ENCODE measurements at places on chromosomes 1 and 21.

GRCh38 chr1:9105336-9105867, 23.5 kb downstream of the GPR157 start:
- DNase-seq: no peak

DNA sequence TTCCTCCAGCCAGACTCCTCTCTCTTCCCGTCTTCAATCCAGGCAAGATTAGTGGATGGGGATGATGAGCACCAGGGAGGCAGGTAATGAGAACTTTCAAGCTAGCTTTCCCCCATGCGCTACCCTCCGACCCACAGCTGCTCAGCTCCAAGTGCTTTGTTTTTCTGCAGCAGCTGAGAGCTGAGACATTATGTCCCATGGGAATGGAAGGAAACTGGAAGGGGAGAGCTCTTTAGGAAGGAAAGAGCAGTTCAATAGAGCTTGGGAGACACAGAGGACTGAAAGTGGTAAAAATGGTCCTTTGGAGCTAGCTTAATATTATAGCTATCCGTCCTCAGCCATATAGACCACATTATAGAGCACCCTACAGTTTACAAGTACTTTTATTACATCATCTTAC, 39.8 kb downstream of the RAB3B start:
- DNase-seq: no peak

DNA sequence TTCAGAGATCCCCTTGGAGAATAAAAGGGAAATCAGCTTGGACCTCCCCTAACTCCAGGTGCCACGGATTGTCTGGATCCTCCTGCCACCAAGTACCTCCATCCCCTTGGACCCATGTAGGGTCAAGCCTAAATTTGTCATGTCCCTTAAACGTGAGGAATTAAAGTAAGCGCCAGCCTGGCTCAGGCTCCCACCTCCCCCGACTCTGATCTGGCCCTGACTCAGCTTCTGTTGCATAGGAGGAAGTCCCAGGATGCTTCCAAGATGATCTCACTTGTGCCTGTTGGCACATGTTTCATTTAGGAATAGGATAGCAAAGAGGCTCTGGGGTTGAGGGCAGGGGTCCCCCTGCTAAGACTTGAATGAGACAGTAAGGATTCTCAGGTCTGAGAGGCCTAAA, 231.9 kb upstream of the JUN start:
- no peak for DNase-seq

DNA sequence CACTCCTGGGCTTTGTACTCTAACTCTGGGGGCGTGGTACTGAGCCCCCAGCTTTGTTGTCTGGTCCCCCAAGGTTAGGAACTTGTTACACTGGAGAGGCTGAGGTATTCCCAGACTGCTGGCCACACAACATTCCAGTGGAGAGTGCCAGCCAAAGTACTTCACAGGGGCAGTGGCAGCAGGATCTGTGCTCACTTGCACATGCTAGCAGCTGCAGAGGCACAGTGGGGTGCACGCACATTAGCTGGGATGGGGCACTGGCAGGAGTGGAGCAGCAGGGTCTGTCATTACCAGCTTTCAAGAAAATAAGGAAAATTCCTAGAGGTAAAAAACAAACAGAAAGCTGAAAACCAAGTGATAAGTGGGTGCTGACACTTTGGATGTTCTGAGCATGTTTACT, 31.0 kb downstream of the ZNF691 start:
- DNase-seq: no peak

- no peak for DNase-seq
Measured at GRCh38 chr1:241271427-241271826, 85.6 kb downstream of the RGS7 start.

DNA sequence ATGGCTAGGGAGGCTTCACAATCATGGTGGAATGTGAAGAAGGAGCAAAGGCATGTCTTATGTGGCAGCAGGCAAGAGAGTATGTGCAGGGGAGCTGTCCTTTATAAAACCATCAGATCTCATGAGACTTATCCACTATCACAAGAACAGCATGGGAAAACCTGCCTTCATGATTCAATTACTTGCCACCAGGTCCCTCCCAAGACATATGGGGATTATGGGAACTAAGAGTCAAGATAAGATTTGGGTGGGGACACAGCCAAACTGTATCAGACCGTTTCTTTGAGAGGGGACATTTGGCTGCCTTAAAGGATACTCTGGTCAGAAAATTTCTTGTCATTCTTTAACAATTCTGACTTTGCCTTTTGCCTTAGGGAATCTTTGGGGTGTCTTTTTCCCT, 3.2 kb upstream of the XPR1 start:
- no peak for DNase-seq

DNA sequence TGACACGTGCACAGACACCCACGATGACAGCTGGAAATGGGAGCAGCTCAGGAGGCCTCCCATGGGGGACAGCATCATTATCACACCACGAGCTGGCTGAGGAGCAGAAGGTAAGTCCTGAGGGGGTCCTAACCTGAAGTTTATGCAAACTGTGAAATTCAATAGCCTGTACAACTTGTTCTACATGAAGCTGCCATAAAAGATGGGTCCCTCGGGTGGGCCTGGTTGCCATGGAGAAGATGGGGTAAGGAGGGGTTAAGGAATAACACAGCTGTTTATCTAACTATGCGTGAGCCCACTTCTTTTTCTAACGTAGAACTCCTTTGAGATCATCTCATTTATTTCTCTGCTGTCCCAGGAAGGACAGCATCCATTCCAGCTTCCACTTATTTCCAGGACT, 163.4 kb upstream of the CD34 start:
- DNase-seq: no peak

DNA sequence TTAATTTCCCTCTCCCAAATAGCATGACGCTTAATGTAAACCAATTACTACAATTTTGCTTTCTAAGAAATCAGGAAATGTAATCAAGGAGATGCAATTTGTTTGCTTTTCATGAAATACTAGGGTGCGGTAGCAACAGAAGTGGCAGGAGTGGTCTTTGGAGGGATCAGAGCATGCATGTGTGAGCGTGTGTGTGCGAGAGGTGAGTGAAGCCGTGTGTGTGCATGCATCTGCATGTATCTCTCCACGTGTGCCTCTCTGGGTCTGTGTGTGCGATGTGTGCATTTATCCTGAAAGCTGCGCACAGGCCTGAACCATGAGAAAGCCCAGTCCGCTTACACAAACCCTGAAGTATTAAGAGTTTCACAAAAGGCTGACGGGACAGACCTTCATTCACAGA, 249.8 kb upstream of the C1orf174 start:
- no peak for DNase-seq

DNA sequence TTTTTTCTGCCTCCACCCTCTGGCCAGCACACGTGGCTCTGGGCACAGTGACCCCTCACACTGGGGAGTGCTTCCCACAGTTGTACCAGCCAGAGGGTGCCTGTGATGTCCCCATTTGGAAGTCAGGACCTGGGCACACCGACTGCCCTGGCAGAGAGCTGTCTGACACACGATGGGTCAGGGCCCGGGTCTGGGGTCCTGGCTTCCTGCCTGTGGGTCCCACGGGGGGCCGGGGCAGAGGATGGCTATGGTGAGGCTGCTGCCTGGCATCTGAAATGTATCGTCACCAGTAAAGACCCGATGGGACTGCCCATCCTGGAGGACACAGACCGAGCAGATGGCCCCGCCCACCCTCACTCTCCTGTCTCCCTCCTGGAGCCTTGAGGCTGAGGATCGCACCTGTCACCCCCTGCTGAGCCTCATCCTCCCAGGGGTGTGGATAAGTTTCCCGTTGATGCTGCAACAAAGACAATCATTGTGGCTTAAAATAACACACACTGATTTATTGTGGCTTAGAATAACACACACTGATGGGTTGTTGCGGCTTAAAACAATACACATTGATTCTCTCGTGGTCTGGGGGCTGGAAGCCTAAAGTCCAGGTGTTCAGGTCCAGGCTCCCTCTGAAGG, 88.8 kb upstream of the TTC34 start:
- no peak for DNase-seq

GRCh38 chr1:186819126-186819525, 9.6 kb upstream of the PLA2G4A start:
- no peak for DNase-seq

DNA sequence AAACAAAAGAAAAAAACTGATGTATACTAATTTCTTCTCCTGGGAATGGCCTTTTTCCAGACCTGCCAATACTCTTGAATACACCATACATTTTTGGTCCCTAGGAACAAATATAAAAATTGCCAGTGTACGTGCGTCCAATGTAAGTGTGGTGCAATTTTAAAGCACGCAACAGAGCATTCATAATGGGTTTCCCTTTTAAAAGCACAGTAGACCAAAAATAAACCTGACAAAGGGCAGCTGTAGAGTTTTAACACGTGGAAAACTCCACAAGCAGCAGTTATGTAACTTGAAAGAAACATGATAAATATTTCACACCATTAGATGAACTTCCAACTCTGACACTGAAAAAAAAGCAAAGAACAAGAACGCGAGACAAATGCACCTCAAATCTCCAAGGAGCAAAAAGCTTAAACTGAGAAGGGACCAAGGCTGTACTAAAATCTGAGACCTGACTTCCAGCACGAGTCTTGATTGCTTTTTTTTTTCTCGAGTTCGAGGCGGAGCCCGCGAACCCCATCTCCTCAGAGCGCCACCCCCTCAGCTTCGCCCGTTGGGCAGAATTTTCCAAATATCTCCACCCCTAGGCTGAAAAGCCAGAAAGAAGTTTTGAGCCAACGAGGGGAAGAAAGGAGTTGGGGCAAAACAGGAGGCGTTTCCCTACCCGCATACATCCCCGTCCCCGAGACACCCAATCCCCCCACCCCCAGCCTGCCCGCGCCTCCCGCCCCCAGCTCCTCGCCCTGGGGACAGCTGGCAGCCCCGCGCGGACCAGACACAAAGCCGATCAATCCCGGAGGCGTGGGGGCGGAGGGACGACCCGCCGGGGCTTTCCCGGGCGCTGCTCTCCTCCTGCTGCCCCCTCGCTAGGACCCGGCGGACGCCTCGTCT, at the start of gene JAM2:
TSS of gene JAM2 (plus strand) at position 599 of the 891 bp plus-strand sequence. CDS start 564 bp downstream, outside the sequence.
- DNase-seq: peak; percentile 76

GRCh38 chr1:15323351-15323988, 76.4 kb downstream of the FHAD1 start:
- DNase-seq: peak; percentile 87

- DNase-seq: no peak
Measured at GRCh38 chr1:39034114-39034654, 8.0 kb downstream of the NDUFS5 start.

DNA sequence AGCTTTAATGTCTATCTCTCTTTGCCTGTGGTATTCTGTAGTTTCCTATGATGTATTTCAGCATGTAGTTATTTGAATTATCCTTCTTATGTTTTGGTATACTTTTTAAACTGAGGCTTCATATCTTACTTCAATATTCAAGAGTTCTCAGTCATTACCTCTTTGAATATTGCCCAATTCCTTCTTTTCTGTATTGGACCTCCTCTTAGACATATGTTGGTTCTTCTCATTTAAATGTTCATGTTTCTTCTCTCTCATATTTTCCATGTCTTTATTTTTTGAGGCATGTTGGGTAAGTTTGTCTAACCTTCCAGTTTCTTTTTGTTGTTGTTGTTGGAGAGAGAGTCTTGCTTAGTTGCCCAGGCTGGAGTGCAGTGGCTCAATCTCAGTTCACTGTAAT, 140.6 kb downstream of the MRPS6 start:
- DNase-seq: no peak

DNA sequence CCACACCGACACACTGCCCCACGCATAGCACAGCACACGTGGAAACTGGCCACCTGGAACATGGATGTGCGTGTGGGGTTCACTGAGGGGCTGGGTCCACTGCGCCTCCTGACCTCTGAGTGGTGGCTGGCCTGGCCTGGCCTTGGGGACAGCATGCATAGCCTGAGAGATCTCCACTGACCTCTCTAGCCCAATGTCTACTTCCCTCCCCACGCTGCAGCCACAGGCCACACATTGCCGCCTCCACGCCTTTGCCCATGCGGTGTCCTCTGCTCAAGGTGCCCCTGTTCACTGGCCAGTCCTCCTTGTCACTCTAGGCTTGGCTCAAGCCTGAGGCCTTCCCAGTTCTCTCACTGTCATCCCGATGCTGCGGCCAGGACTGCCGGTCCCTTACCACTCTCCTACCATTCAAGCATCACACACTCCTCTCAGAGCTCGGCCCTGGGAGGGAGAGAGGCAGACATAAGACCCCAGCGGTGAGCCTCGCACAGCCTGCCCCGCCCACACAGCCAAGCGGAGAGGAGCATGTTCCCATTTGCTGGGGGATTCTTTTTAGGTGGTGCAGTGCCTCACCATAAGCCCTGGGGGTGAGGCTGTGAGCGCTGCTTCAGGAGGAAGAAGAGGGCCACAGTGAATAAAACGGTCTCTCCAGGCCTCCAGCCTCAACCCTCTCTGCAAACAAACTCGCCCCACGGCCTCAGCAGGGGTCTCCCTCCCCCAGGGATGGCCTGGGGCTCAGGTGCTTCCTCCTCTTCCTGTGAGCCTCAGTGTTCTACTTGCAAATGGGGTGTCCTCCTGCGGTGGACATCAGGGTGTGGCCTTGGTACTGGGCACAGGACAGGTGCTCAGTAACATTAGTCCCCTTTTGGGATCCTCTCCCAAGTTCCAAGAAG, 80.8 kb downstream of the DMRTB1 start:
- DNase-seq: no peak

DNA sequence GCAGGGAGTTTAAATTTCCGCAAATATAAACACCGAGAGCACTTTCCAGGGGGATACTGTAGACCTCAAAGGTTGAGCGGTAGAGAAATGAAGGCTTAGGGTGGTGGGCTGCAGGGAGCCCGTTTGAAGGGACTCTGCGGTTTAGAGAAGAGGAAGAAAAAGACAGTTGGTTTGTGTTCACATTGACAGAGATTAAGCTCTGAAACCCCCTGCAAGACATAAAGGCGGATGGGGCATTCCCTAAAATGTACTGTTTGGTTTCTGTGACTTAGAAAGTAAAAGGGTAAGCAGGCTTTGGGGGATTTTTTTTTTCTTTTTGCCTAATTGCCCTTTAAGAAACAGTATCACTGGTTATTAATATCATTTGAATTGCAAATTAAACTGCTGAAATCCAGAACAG, 1.3 kb downstream of the KAZN start:
- no peak for DNase-seq

DNA sequence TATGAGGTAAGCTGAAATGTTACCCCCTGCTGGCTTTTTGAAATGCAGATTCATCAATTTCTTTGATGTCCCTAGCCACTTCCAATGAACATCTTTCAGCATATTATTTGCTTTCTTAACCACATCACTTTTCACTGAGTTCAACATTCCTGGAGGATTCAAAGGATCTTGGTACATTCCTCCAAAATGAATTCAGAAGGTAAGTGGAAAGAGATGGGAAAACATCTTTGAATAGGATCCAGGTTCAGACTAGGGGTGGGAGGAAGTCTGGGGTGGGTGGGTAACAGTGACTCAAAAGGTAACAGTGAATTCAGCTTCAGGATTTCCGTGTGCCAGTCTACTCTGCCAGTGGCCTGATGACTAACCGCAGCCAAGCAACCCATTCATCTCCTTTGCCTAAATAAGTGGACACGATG, 180.7 kb downstream of the ZC3H11B start:
- DNase-seq: no peak

GRCh38 chr1:54766726-54767125, 2.4 kb upstream of the PARS2 start:
- no peak for DNase-seq

GRCh38 chr21:36412916-36413315, 27.7 kb downstream of the CHAF1B start:
- no peak for DNase-seq

- DNase-seq: no peak
Measured at GRCh38 chr1:15405106-15405850, 4.4 kb upstream of the EFHD2 start.

GRCh38 chr1:5349526-5349925, 642.7 kb downstream of the NPHP4 start:
- no peak for DNase-seq
